ENCODE measurements at places on chromosomes 1 and 21.

DNA sequence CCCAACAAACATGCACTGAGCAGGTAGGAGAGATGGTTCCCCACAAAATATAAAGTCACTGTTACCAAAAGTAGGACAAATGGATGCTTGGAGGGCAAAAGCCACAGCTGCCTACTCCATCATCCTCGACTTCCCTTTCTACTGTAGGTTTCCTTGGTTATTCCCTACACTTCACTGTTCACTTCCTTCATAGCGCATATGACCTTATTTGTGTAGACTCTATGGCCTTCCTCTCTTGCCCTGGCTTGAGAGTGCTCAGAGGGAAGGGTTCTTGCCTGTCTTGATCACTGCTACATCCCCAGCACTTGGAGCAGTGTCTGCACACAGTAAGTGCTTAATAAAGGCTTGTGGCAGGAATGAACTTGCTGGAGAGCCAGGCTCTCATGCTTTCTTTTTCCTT lies 14.6 kb upstream of the TRNP1 start:
- no peak for DNase-seq

DNA sequence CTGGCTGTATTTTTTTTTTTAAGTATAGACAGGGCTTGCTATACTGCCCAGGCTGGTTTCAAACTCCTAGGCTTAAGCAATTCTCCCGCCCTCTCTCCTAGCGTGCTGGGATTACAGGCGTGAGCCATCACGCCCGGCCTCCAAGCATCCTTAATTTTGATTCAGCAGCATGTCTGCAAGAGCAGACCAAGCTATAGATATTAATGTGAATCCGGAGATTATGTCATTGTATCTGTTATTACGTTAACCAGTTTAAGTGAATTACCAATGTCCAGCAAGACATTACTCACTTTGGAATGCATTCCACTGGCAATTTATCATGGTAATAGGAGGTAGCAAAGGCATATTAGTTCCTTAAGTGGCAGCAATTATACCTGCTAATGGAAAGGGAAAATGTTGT lies 179.7 kb downstream of the CHRM3 start:
- no peak for DNase-seq

- no peak for DNase-seq
These were observed 1.0 kb upstream of the PSRC1 start for GRCh38 chr1:109283748-109284600.

GRCh38 chr1:93374334-93375106 lies 28.8 kb downstream of the DR1 start:
- DNase-seq = no peak

DNA sequence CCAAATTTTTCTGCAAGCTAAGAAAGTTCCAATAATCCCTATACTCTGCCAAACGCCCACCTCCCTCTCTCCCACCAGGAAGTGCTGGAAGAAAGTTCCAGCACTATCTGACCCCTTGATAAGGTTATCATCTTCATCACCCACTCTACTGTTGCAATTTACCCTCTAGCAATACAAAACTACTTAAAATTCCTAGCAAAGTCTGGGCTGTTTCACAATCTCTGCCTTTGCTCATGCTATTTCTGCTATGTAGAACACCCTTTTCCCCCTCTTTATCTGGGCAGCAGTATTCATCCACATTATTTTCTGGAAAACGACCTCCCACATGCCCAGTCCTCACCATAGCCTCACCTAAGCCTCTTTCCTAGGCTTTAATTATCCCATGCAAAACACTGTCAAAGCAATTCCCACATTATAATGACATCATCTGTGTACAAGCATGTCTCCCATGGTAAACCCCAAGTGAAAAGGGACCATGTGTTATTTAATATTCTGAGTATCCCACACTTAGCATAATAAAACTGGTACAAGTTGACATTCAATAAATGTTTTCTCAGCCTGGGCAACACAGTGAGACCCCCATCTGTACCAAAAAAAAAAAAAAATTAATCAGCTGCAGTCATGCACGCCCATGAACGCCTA lies 12.0 kb downstream of the F11R start:
- DNase-seq = no peak

DNA sequence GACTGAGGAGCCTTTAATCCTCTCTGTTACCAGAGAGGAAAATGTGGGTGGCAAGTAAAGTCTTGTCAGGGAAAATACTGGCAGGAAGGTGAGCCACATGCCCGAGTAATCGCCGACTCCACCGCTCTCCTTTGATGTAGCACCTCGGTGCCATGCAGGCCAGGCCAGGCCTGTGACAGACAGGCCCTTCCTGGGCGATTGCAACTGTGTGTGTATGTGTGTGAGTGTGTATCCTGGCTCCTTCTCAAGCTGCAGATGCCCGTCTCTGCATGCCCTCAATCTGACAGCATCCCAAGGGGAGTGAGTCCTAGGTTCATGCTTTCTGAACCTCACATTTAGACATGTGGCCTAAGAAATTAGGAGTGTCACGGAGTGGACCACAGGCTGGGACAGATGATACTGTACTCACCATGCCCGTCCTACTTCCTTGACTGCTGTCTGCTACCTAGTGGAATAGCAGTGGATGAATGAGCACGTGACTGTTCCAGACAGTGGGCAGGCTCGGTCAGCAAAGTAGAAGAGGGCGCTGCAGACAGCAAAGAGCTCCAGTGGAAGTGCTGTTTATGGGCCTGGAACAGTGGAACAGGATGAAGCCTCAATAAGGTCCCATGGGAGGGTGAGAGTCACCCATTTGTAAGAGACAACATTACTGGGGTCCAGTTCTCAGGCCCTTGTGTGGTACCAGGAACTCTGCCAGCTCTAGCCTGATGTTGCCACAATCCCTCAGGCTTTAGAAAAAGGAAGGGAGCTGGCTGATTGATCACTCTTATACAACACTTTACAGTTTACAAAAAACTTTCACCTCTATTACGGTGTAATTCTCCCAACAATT lies 25.3 kb downstream of the SERTAD4 start:
- no peak for DNase-seq

- DNase-seq = no peak
These were observed 20.9 kb upstream of the SSX2IP start for GRCh38 chr1:84711121-84711520.

GRCh38 chr1:153346077-153346723 lies 2.4 kb downstream of the PGLYRP4 start:
- DNase-seq = no peak

- no peak for DNase-seq
These were observed 75.7 kb downstream of the AXDND1 start for GRCh38 chr1:179441501-179441900.

- DNase-seq = no peak
These were observed 48.8 kb upstream of the KCNH1 start for GRCh38 chr1:211182746-211183145.

- no peak for DNase-seq
These were observed 25.9 kb upstream of the RAP1A start for GRCh38 chr1:111593403-111594305.

DNA sequence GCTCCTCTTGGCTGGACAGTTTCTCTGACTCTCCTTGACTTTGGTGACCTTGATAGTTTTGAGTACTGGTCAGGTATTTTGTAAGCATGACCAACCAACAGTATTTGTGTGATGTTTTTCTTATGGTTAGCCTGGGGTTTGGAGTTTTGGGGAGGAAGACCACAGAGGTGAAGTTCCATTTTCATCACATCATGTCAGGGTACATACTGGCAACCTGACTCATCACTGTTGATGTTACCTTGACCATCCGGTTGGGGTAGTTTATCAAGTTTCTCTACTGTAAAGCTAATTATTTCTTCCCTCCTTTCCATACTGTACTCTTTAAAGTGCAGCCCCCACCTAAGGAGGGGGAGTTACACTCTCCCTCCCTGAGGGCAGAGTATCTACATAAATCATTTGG lies 13.4 kb downstream of the OSCP1 start:
- no peak for DNase-seq

- DNase-seq = peak; percentile 47
These were observed 129.5 kb downstream of the TENT5C start for GRCh38 chr1:117735045-117735992.

DNA sequence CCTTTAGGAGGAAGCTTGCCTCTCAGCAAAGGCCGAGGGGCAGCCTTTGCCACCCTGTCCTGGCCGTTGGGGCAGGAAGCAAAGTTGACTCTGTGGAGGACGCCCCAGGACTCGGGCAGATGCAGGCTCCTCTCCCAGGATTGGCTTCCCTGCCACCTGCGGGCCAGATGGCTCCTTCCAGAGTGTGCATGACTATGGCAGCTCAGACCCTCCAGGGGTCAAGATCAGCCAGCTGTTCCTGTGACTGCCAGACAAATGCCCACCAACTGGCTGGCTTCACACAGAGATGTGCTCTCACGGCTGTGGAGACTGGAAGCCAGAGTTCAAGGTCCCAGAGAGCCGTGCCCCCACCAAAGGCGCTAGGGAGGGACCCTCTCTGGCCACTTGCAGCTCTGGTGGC lies 87.0 kb upstream of the VAMP3 start:
- DNase-seq = no peak

DNA sequence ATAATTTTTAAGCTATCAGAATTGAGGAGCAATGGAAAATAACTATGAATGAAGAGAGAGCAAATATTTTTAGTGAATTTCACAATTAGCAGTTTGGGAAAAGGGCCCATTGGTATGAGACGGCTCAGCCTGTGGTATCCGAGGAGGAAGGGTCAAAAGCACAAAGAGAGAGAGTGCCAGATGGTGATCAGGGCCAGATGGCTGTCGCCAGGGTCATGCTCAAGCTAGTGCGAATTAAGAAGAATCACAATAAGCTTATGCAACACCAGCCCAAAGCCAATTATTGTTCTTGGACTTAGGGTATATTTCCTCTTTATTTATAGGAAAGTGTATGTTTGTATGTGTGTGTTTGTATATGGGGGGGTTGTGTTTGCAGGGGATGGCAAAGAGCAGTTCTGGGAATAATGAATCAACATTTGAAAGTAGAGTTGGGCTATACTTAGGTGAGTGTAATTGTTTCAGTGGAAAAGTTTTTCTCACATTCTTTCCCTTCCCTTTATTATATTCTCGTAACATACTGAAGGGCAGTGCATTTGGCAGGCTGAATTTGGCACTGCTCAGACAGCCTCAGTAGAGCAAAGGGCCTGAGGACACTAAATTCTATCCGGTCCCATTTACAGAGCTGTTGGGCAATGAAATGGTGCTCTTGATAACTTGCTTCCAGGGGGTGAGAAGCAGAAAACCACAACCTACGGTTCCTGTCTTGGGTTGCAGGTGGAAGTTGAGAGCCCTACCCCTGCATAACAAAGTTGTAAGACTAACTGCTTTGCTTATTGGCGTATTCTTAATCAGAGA lies 19.5 kb upstream of the DDR2 start:
- DNase-seq = no peak

GRCh38 chr1:16367968-16368890 lies 1.2 kb downstream of the SZRD1 start:
- DNase-seq = no peak

DNA sequence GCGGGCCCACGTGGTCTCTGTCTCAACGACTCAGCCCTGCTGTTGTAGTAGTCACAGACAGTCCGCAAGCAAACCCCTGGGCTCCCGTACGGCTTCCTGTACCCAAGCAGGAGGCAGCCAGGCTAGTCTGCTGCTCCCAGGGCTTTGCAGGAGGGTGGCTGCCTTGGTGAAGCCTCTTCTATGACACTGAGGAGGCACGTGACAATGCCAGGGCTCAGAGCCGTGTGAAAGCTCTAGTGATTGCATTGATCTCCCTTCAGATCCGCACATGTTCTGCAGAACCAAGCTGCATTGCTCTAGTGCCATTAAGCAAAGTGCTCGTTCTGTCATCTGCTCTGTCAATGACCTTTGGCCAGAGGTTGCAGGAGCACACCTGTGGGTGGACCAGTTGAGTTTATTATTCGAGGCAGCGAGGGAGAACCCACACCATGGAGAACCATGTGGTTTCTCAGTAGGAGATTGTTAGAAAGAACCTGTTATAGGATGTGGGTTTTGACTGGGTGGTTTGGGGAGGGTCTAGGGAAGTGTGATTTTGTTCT lies 18.0 kb downstream of the UMODL1 start:
- DNase-seq = no peak

DNA sequence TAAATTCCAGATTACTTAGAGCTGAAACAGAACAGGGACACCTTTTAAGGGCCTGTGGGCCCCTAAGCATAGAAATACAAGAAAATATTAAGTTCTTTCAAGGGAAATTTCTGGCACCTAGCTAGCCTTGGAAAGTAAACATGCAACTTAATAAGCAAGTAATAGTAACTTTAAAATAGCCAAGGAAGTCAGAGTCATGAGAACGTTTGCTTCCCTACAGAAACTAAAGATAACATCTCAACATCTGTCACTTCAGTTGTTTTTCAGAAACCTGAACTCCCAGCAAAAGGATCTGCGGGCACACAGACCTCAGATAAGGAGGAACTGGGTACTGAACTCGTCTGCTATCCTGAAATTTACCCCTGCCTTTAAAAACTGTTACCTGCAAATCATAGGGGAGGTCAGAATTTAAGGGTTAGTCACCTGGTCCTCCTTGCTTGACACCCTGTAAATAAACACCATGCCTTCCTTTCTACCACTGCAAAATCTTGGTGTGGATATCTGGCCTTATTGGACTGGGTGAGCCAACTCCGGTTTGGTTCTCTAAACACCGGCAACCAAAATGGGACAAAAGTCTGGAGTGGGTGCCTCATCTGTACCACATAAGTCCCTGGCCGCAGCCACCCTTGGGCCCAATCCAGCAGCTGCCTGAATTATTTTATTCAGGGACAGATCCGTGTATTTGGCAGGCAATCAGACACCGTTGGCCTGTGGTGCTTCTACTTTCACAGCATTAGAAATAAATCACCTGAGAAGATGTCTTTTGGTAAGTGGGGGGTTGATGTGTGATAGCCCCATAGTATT lies 27.9 kb downstream of the NRDC start:
- DNase-seq = no peak

- peak; percentile 45 for DNase-seq
These were observed 772 bp downstream of the UCK2 start for GRCh38 chr1:165828103-165828668.

DNA sequence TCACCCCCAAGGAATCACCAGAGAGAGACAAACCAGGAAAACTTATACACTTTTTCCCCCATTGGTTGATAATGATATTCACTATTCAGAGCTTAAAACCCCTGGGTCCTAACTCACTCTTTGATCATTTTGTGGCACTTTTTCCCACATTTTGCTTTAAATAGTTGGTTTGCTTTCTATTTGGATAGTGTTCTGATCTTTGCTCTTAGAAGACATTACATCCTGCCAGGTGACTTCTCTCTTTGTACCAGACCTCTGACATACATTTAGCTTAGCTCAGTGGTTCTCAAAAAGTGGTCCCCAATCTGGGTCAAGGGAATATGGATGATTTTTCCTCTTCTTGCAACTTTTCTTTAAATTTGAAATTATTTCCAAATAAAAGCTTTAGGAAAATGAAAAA lies 228.4 kb downstream of the RPS6KC1 start:
- no peak for DNase-seq
